ENCODE measurements at places on chromosomes 13 and 19. TPM values are rescaled to one million over a fixed set of nuclear protein-coding genes. Genes with fewer than 3 reads are reported as not detected.

Gene ATP4B
- 0.23 TPM for total RNA-seq

Gene OR10H1
- total RNA-seq, result not detected

Gene SIX5
- total RNA-seq, result 1.8 TPM

Gene LGALS14
- total RNA-seq, result 1.4 TPM

Gene ZNF562
- total RNA-seq, result 71.0 TPM

Gene ZNF541
- 0.23 TPM for total RNA-seq

Gene B3GNT3
- 0.46 TPM for total RNA-seq

Gene TMEM59L
- 90.2 TPM for total RNA-seq

Gene TCF3
- 27.0 TPM for total RNA-seq

Gene ANKRD27
- 24.9 TPM for total RNA-seq

Gene SHISA7
- total RNA-seq, result 4.6 TPM

Gene KLK10
- 3.2 TPM for total RNA-seq

Gene ZNF616
- 23.3 TPM for total RNA-seq

Gene F10
- 0.69 TPM for total RNA-seq

Gene PEG3
- total RNA-seq, result 380 TPM

Gene SIGLEC12
- not detected for total RNA-seq

Gene ZSCAN1
- 1.6 TPM for total RNA-seq

Gene HMGB1
- 230 TPM for total RNA-seq

Gene KIRREL2
- 1.8 TPM for total RNA-seq

Gene TEX26
- 3.2 TPM for total RNA-seq

Gene MATK
- 25.1 TPM for total RNA-seq

Gene RGL3
- total RNA-seq, result not detected

Gene ZNF554
- total RNA-seq, result 15.9 TPM

Gene MBD3L1
- total RNA-seq, result not detected

Gene CGB2
- total RNA-seq, result not detected

Gene FFAR1
- not detected for total RNA-seq

Gene PCSK4
- total RNA-seq, result 3.9 TPM

Gene GPI
- total RNA-seq, result 176 TPM

Gene KXD1
- 25.8 TPM for total RNA-seq

Gene SPIB
- total RNA-seq, result 0.23 TPM

Gene NAPSA
- total RNA-seq, result 0.46 TPM

Gene F2RL3
- 0.23 TPM for total RNA-seq

Gene TMPRSS9
- total RNA-seq, result 0.23 TPM

Gene TGDS
- 8.5 TPM for total RNA-seq

Gene SPTBN4
- total RNA-seq, result 39.7 TPM

Gene CCDC8
- total RNA-seq, result 8.1 TPM

Gene ZNF790
- total RNA-seq, result 21.5 TPM

Gene NLRP5
- total RNA-seq, result under 0.01 TPM
